Cortex of kidney (tissue), 1 donor: ENCODE measurements at places on chromosomes 1 and 21.

DNA sequence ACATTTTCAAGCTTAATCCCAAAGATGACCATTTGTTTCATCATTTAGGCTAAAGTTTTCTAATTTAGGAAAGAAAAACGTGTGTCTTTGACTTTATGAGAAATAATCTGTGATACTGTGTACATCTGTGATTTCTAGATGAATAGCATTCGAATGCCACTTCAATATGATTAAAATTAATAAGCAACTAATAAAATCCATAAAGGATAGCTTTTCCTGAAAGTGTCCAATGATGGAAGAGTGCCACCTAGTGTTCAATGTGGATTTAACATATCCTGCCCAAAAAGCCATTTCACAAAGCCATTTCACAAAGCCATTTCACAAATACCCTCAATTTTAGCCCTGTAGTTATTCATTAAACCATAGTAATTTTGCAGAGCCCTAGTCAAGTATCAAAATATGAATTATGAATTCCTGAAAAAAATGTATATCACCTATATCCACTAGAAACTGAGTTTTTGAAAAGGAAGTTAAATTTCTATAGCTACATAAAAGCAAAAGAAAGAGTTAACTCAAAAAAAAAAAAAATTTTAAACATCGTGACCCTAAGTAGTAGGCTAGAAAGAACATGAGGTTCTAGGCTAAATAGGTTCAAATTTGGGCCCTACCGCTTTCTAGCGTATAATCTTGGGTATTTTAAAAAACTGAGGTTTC is 19.1 kb downstream of the NME7 start:
- DNase-seq, result no peak

DNA sequence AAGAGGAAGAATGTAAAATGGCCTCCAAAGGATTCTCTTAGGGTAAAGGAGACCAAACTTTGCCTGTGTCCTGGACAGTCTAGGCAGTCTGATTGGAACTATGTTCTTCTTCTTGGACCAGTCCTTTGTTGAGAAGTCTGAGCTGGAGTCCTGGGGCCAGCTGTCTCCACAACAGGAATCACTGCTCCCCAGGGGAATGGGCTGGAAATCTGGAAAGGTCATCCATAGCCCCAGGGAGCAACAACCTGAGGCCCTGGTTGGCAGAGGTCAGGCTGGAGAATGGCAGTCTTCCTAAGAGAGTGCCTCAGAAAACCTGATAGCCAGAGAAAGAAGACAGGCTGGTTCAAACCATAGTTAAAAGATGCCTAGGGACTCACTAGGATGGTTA is 68.7 kb downstream of the PLXNA2 start:
- DNase-seq, result no peak

GRCh38 chr21:45852886-45853400 is 128.6 kb upstream of the COL6A1 start:
- no peak for DNase-seq

DNA sequence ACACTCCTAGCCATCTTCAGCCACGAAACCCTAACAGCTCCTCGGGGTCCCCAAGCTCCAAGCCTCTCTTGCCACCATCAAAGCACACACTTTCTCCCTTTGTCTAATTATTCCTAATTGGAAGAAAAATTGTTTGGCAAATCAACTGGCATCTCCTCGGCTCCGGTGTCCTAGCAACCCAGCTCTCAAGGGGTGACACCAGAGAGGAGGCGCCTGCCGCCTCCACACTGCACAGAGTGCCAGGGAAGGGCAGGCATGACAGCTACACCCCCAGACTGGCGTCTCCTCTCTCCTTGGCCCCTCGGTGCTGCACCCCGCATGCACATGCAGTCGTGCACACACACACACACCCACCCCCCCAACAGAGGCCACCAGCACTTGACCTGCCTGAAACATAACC is 18.2 kb upstream of the GJB5 start:
- no peak for DNase-seq

- DNase-seq, result no peak
These were observed at the start of gene ITGB2 for GRCh38 chr21:44920694-44921604. Gene ITGB2, minus strand, starts transcription at chr21:44920899. Its CDS starts 10,117 bp downstream, at chr21:44910782.

DNA sequence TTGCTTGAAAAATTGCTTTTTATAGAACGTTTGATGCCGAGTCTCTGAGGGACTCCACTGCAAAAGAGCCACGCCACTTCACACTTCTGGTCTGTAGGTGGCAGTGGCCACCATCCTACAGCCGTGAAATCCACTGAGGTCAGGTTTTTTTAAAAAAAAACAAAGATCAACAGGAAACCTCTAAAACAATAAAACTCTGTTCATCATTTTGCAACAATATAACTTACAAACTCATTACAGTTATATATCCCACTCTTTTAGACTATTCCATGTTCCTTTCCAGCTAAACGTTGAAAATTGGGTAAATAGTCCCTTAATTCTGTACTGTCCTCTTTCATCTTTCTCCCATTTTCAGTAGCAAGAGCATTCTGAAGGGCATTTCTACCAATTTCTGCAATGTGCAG is 64.6 kb upstream of the FMN2 start:
- DNase-seq, result no peak

DNA sequence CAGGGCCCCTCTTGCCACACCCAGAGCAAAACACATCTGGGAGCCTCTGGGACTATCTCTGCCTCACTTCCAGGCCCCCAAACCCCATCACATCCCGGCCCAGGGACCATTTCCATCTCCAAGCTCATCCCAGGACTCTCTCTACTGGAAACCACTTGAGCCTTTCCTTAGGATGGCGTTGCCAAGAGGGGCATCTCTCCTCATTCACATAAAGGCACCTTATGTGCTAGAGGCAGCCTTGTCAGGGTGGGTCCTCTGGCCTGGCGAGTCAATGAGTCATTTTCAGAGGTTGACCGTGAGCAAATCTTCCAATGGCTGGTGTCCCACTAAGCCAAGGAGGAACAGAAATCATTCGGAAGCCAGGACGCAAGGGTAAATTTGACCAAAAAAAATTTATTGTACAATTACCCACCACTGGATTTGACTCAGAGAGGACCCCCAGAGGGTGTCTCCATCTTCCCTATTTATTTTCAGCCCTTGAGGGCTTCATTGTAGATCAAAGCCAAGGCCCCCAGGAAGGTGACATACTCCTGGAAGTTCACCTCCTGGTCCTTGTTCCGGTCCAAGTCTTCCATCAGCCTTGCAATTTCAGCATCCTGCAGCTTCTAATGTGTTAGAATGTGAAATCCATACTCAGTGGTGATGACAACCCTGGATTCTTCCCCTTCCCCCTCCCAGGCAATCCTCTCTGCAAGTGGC is 1.4 kb downstream of the S100A6 start:
- no peak for DNase-seq

- DNase-seq, result no peak
These were observed 136.8 kb upstream of the SGIP1 start for GRCh38 chr1:66397192-66397591.

DNA sequence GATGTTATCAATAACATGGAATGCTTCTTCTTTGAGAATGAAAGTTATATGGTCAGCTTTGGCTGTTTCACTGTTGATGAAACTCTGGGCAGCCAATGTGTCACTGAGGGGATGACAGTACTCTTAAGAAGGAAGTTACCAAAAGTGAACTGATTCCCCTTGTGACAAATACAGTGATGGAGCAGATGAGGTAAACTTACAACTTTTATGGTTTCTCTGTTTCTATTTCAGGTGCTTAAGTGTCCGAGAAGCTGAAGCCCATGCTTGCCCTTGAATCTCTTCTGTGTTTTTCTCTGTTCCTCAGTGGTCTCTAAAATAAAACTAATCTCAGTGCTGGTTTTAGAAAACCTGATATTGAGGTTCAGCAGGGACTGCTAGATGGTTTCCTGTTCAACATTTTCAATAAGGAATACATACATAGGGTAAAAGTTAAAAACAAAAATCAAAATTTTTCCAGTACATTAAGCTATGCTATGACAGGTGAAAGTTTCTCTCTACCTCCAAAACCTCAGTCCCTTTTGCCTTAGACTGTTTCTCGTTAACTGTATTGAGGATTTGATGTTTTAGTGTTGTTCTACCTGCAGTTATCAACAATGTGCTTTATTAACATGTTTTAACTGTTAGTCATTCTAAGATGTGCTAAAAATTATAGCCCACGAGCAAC is 454.4 kb upstream of the ADGRL4 start:
- no peak for DNase-seq

- DNase-seq, result no peak
These were observed 15.9 kb downstream of the PALMD start for GRCh38 chr1:99661780-99662179.

DNA sequence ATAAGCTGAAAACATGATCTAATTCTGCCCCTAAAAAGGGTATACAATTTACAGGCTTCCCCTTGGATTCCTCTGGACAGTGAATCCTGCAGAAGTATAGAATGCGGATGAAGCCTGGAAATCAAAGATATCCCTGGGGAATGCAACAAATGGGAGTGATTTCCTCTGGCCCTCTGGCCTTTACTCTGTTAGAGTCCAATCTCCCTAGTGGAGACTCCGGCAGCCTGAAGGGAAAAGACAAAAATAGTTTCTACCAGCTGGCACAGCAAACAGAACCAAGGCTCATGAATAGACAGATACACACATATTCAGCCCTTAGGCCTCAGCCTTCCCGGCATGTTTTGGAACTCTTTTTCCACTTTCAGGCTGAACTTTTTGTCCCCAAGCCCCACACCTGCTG is 3.9 kb upstream of the LRRC52 start:
- no peak for DNase-seq
